ENCODE measurements at places on chromosomes 16 and 17.

DNA sequence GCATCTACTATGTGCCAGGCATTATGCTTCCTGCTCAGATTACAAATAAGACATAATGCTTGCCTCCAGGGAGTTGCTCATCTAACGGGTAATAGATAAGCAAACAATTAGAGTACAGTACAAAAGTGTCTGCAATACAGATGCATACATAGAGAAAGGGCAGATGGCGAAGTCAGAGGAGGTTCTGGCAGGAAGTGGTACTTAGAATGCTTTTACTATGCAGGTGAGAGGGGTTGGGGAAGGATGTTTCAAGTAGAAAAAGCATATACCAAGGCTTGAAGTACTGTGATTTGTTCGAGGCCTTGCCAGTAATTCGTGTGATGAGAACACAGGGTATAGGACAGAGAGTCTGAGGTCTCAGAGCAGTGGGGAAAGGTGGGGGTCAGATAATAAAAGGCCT is 349.8 kb downstream of the UTP18 start:
- DNase-seq = no peak

GRCh38 chr17:57561072-57561861 is 183.8 kb downstream of the CCDC182 start:
- no peak for DNase-seq

- no peak for DNase-seq
Observed at GRCh38 chr17:75091855-75092327, 4.1 kb downstream of the SLC16A5 start.

GRCh38 chr17:4609761-4610160 is 25.4 kb downstream of the SMTNL2 start:
- DNase-seq = no peak

DNA sequence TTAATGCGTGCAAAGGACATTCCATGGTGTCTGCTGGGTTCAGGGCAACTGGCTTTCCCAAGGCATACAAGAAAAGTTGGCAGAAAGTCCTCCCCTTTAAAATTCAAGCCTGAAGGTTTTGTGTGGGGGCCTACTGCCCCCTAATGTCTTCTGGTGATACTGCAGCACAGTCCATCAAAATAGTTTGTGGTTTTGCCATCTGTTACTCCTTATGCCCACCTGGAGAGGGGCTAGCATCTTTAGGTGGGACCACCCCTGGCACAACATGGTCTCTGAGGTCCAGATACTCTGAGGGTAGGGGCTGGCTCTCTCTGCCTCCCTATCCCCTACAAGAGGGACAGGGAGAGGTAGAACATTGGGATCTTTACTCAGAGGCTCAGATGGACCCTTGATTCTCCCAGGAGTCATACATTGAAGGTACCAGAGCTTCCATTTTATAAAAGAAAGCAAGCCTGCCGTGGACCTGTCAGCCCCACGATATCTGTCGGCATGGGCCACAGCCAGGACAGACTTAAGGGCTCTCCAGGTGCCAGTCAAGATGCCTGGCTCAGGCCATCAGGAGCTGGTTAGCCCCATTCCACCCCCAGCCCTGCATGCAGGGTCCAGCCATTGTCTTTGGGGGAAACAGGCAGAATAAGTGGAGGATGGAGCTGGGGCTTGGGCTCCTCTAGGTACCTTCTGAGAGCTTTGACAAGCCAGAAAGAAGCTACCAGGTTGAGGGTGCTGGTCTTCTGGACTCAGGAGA is 6.3 kb downstream of the ESRP2 start:
- DNase-seq = no peak

All from stimulated activated naive CD8-positive, alpha-beta T cell treated with anti-CD3 and anti-CD28 coated beads, Interleukin-15, Interleukin-2, amounts not matched to agents 100 U/mL and 50 U/mL, for 24 hours (primary cell).